ENCODE measurements at places on chromosomes 1 and 21. TPM values are rescaled to one million over a fixed set of nuclear protein-coding genes. Genes with fewer than 3 reads are reported as not detected.

Gene CNIH4
- total RNA-seq = 29.3 TPM

Gene SLC2A5
- total RNA-seq = 9.1 TPM

Gene FAM78B
- total RNA-seq = 1.5 TPM

Gene TRPM2
- 1.8 TPM for total RNA-seq

Gene STUM
- total RNA-seq = 2.4 TPM

Gene LRRN2
- 0.89 TPM for total RNA-seq

Gene PTGS2
- total RNA-seq = 18.6 TPM

Gene AGL
- 41.4 TPM for total RNA-seq

Gene PER3
- 9.8 TPM for total RNA-seq

Gene IL20
- total RNA-seq = 0.59 TPM

Gene CA6
- total RNA-seq = 4.8 TPM

Gene FAM131C
- not detected for total RNA-seq

Gene ACTN2
- 111 TPM for total RNA-seq

Gene PTAFR
- 3.1 TPM for total RNA-seq

Gene PPM1J
- total RNA-seq = 0.59 TPM

Gene NEGR1
- 9.1 TPM for total RNA-seq

Gene HRNR
- total RNA-seq = not detected

Gene CFAP107
- not detected for total RNA-seq

Gene DIO1
- not detected for total RNA-seq

Gene OR2T11
- total RNA-seq = not detected

Gene ERO1B
- total RNA-seq = 7.3 TPM

Gene MTARC2
- 8.2 TPM for total RNA-seq

Gene UBL4B
- total RNA-seq = 0.20 TPM

Gene SMPDL3B
- 1.6 TPM for total RNA-seq

Gene AMPD1
- 8.2 TPM for total RNA-seq

Gene ANGPTL1
- 104 TPM for total RNA-seq

Gene EFCAB7
- total RNA-seq = 13.5 TPM

Gene KIF17
- 2.5 TPM for total RNA-seq

Gene PLPPR4
- total RNA-seq = 3.9 TPM

Gene PGBD5
- 2.7 TPM for total RNA-seq

Gene PDE4B
- 33.3 TPM for total RNA-seq

Gene TAF1A
- total RNA-seq = 11.1 TPM

Gene CHML
- 13.9 TPM for total RNA-seq

Gene PTGER3
- 18.2 TPM for total RNA-seq

Gene ADGRB2
- total RNA-seq = 9.4 TPM

Gene VASH2
- total RNA-seq = 11.6 TPM

Gene NHLH2
- not detected for total RNA-seq

Gene MAN1C1
- 7.9 TPM for total RNA-seq

Data from skin of body (tissue), 3 donors.